Esophagus mucosa (tissue), 1 donor: ENCODE measurements at places on chromosomes 1 and 21.

GRCh38 chr1:153493343-153493960, 33.0 kb upstream of the S100A7 start:
- ATAC-seq = peak; percentile 72

DNA sequence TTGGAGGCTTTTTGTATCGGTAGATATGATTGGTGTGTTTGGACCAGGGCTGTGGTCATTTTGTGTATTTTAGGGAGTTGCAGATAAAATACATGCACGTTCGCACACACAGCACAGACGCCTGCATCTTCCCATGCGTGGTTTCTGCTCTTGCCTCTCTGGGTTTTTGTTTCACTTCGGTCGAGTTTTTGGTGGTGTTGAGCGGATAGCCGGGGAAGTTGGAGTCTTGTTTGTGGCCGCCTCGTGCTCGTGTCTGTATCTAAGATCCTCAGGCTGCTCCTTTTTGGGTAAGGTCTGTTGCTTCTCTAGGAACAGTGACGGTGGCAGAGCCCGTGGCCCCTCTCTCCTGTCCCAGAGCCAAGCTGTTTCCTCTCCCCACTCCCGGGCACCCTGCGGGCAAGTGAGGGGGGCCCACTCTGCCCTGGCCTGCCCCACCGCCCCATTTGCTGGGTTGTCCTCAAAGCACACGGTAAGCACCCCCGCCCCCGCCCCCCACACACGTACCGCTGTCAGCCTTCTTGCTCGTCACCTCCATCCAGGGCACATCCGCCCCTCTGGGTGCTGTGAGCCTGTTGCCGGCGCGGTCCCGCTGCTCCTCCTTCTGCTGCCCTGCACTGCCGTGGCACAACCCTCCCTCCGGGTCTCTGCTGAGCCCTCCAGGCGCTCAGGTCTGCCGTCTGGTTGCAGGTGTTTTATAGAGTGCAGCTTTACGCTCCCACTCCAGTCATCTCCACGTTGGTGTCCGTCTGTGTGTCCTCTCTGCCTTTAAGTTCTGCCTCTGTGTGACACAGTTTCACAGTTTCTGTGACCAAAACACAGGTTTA, 51.9 kb downstream of the AGPAT3 start:
- ATAC-seq = peak; percentile 54

GRCh38 chr1:53449693-53450092, 9.5 kb upstream of the DMRTB1 start:
- no peak for ATAC-seq

- no peak for ATAC-seq
Measured at GRCh38 chr1:20689645-20690056, 28.2 kb downstream of the KIF17 start.

- no peak for ATAC-seq
Measured at GRCh38 chr1:84401156-84401555, 2.9 kb downstream of the DNASE2B start.

DNA sequence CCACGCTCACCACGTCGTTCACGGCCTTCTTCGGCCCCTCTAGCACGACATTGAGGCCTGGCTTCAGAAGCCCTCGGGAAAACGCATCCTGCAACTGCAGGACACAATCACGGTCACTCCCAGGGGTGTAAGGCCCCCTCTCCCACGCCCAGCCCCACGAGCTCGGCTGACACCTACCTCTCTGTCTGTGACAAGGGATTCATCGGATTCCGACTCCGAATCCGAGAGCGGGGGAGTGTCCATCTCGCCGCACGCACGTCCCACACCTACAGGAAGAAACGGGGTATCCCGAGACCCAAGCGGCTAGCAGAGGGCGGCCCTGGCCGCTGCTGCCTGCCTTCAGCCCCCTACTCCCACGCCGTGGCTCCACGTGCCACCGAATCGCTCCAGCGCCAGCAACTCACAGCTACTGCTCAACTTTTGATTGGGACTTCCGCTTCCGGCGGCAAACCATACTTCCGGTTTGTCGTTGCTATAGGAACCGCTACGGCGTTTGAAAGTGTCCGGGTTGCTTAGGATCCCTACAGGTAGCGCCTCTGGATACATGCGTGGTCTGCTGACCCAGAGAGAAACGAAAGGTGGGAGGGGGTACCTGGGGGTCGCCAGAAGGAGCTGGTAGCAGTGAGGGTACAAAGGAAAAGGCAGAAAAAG, at the start of the genes CFAP57 and EBNA1BP2:
Gene CFAP57, plus strand, starts transcription at position 455 of the 651 bp plus-strand sequence. CDS start 424 bp downstream, outside the sequence.
Gene EBNA1BP2, minus strand, starts transcription at position 415 of the 651 bp plus-strand sequence. Its CDS starts 172 bp downstream, at position 243.
- peak; percentile 90 for ATAC-seq

DNA sequence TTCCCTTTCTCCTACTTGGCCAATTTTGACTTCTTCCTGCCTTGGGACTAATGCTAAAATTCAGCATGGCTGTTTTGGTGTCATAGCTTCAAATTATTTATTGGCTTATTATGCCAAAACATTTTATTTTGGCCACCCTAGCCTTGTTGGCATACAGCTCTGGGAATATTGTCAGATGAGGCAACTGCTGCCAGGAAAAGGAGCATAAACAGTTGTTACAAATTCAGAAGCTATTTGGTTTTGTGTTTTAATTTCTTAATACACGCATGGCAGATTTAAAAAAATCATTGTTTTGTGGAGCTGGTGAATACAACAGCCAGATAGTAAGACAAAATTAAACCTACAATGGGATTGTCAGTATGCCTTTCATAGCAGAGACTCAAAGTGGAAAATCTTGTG, 66.8 kb upstream of the BCL10 start:
- no peak for ATAC-seq

- no peak for ATAC-seq
Measured at GRCh38 chr1:110339407-110340206, 430 bp downstream of the RBM15 start.

- ATAC-seq = peak; percentile 95
Measured at GRCh38 chr1:67735806-67736627, 51.0 kb downstream of the GADD45A start.

- ATAC-seq = peak; percentile 8
Measured at GRCh38 chr1:225919906-225920305, 4.1 kb downstream of the PYCR2 start.

- peak; percentile 96 for ATAC-seq
Measured at GRCh38 chr21:31558962-31559367, 100.5 kb upstream of the SOD1 start.

- ATAC-seq = no peak
Measured at GRCh38 chr1:36888811-36889477, 145.4 kb downstream of the GRIK3 start.

DNA sequence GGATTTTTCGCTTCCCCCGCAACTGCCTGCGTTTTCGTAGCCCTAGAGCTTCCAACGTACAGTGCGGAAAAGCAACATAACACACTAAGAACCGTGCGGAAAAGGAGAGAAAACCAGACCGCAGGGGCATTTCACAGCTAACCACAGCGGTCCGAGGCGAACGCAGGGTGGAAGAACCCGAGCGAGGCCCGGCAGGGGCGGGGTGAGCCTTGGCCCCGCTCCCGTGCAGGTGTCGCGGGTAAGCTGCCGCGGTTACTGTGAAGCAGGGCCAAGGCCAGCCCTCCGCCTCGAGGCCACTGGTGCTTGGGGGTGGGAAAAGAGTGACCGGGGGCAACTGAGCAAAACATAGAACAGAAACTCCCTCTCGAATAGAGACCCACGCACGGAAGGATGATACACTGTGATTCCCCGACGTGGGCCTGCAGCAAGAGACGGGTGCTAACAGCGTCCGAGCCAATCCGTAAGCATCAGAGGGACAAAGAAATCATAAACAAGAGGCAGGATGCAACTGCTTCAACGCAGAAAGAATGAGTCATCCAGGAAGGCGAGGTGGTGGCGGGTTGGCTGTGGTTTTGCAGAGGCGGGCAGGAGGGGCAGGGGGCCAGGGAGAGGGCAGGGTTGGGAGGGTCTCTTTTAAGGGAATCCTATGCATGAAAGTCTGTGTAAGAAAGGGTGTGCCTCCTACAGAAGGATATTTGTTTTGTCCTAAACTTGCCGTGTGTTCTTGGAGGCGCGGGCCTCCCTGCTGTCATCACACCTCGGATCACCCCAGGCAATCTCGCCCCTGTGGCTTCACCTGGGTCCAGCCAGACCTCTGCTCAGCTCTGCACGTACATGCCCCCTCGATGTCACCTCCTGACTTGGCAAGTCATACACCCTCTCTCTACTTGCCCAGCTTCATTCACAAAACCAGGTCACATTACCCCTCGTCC, 7.3 kb downstream of the GNG4 start:
- peak; percentile 72 for ATAC-seq

- no peak for ATAC-seq
Measured at GRCh38 chr1:10638559-10639005, 157.9 kb downstream of the CASZ1 start.

- ATAC-seq = no peak
Measured at GRCh38 chr21:33229099-33229783, 497 bp upstream of the IFNAR2 start.

DNA sequence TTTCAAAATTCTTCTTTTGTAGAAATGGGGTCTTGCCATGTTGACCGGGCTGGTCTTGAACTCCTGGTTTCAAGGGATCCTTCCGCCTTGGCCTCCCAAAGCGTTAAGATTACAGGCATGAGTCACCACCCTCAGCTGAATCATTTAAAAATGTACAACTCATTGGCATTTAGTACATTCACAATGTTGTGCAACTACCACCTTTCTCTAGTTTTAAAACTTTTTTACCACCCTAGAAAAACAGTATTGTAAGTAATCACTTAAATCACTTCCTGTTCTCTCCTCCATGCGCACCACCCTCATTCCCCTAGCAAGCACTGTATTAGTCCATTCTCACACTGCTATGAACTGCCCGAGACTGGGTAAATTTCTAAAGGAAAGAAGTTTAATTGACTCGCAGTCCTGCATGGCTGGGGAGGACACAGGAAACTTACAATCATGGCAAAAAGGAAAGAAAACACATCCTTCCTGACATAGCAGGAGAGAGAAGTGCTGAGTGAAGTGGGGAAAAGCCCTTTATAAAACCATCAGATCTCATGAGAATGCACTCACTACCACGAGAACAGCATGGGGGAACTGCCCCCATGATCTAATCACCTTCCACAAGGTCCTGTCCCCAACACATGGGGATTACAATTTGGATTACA, 14.4 kb upstream of the THEM5 start:
- ATAC-seq = peak; percentile 74

GRCh38 chr1:17874231-17874630, 119.1 kb downstream of the ACTL8 start:
- ATAC-seq = no peak
